ENCODE measurements at places on chromosomes 1 and 21.

DNA sequence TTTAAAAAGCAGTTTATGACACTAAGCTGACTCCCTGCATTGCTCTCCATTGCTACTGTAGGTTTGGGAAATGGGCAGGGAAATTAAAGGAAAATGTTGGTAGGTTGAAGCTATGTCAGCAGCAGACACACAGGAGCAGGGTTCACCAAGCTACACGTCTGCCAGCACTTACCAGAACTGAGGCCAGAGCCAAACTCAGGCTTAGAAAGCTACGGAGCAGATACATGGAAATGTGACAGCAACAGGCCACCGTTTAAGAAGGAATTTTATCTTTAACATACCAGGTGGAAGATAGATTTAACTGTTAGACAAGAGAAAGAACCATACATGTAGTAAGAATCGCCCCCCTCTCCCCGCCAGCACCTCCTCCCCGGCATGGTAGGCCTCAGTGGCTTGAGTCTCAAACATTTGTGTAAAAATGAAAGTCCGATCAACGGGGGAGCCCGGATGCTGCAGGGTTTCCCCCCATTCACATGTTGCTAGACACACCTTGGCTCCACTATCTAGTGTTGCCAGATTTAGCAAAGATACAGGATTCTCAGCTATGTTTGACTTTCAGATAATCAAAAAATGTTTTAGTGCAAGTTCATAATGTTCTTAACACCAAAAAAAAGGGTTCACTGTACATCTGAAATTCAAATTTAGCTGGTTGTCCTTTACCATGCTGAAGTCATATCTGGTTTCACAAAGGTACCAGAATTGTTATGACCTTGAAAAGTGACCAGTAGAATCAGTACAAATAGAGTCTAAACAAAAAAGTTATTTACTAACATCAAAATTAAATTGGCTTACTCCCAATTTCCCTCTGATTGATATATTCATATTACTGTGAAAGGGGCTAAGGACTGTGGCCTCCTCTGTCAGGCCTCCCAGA, 6.7 kb downstream of the OR2T11 start:
- no peak for DNase-seq

- DNase-seq, result no peak
These were observed 28.9 kb downstream of the CA6 start for GRCh38 chr1:8974551-8974950.

DNA sequence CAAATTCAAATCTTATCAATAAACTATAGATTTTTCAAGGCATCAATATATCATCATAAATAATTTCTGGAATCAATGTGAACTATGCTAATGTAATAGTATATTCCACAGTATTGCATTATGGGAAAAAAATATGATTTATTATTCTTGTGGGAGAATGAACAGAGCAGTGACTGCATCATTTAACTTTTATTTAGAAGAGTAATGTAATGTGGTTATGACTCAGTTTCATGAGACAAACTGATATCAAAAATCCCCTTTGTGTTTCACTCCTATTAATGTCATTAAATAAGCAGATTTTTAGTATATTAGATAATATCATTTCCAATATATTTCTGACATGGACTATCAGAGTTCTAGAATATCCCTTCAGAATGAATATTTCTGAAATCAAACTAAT, 187.6 kb downstream of the LRRC40 start:
- no peak for DNase-seq

DNA sequence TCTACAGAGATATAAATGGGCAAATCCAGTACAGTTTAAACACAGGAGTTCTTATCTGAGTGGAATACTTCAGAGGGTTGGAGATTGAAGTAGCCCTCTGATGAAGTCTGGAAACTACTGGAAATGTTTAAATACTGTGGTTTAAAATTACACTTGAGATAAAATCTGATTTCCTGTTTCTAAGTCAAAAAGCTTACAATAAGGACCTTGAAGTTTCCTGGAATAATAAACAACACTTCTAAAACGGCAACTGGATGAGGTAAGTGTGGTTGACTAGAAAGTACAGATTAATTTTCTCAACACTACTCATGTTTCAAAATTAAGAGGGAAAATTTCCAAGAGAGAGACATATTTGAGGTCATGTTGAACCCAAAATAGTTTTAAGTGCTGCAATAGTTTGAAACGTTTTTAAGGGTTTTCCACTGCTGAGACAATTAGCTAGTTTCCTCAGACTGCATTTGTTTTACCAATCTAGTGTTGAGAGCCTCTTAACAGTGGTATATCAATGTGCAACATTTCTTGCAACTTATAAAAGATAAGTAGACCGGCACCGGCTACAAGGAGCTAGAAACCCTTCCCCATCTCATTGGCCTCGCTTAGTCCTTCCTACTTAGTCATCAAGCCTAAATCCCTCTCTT, 27.4 kb downstream of the KCNA3 start:
- no peak for DNase-seq

- no peak for DNase-seq
These were observed 42.5 kb upstream of the RGS8 start for GRCh38 chr1:182726912-182727311.

GRCh38 chr1:39214998-39215873, 10.7 kb downstream of the MACF1 start:
- no peak for DNase-seq

GRCh38 chr1:94819945-94820746, at the start of gene SLC44A3:
SLC44A3 (plus strand) TSS chr1:94820357; CDS start chr1:94820452, 95 bp downstream.
- DNase-seq, result peak; percentile 88

- DNase-seq, result no peak
These were observed 2.6 kb upstream of the CD2 start for GRCh38 chr1:116751621-116752020.

DNA sequence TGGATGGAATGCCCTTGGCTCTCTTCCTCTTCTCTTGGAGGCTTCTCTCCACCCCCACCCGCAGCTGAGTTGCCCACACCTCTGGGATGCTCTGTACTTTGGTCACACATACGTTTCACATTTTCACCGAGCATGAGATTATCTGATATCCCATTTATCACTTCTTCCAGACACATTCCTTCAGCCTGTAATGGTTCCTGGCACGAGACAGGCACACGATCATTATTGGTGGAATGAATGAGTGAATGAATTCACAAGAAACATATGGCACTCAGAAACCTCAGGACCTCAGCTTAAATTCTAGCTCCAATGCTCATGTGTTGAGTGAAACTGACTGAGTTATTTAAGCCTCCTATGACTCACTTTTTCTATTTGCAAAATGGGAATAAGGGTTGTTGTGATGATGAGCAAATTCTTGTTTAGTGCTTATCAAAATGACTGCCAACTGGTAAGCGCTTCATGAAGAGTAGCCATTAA, 242.7 kb upstream of the JUN start:
- DNase-seq, result no peak

- no peak for DNase-seq
These were observed 303.0 kb upstream of the AJAP1 start for GRCh38 chr1:4351453-4351852.

DNA sequence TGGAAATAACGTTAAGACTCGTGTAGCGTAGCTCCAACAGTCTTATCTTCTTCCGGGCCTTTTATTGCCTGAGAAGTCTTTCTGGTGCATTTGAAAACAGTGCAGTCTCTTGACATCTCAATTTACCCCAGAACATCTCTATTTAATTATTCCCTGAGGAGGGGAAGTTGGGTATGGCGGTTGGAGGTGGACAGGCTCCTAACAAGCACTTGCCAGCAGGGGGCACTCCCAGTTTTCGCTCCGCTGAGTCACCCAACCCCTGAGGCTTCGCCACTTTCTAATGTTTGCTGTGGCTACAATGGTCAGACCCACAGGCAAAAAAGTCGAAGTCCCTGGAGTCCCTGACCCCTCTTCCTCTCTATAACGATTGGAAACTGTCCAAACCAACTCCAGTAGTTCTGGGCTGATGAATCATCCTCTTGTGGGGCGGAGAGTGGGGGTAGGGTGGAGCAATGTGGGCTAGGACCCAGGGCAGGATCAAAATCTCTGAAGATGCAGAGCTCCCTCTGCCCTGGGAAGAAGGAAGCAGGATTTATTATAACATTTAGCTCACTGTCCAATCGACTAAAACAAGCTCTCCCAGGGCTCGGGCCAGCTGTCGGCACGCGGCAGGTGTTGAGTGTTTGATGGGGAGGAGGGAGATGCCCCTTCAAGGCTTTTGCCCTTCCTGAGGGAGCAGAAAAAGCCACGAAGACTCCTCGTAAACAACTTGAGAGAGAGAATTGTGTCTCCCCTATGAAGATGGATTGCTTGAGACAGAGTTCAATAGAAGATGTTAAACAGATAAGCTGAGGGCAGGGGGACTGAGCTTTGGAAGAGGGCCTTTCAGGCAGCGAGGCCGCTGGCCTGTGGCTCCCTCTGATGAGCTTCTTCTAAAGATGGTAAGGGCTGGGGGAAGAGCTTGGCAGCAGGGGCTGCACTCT, 85.7 kb downstream of the BRINP2 start:
- no peak for DNase-seq

DNA sequence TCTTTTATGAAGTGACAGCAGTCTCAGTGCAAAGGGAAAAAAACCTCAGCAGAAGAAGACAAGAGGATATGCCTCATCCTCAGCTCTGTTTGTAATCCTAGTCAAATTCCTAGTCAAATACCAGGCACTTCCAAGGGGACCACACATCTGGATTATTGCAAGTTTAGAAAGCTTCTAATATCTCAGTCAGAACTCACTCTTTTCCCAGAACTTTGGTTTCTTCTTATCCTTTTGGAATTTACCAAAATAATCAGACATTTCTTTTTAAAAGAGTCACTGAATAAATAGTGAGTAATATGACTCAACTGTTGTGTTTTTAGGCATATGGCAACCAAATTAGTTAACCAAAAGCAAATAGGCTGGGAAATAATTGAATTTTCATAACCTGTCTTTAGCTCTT, 47.8 kb downstream of the PRRX1 start:
- DNase-seq, result no peak

GRCh38 chr1:81702903-81703302, 97.8 kb upstream of the ADGRL2 start:
- no peak for DNase-seq

DNA sequence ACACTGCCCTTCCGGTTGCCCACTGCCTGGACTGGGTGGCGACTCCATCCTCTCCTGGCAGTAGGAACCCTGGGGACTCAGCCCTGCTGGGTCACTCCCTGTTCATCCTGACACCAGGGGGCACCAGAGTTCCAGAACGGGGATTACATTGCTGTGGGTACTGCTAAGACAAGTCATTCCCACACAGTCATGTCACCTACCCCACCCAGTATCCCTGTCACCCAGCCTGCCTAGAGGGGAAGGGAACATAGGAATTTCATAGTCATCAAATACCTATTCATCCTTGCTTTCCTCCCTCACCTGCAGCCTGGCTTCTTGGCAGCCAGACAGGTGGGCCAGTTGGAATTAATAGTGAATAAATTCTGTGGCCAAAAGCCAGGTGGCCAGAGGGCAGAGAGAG, 9.8 kb upstream of the SFN start:
- peak; percentile 91 for DNase-seq

DNA sequence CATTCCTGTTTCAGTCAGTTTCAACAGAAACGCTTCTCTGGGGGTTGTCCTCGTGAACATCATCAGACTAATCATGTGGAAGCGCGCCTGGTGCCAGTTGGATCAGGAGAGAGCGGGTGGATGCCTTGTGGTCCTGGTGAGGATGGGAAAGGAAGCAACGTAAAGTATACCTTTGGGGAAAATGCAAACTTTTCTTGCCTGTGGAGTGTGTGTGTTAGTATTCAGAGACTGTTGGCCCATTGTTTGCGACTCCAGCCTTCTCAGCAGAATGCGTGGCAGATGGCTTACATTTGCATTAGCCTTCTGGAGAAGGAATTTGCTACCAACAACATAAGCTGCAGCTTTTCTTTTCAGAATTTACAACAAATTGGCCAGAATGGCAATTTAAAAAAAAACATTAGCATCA, 173.9 kb downstream of the RWDD3 start:
- no peak for DNase-seq

- no peak for DNase-seq
These were observed 241.2 kb upstream of the MAP1LC3C start for GRCh38 chr1:242240077-242240476.

DNA sequence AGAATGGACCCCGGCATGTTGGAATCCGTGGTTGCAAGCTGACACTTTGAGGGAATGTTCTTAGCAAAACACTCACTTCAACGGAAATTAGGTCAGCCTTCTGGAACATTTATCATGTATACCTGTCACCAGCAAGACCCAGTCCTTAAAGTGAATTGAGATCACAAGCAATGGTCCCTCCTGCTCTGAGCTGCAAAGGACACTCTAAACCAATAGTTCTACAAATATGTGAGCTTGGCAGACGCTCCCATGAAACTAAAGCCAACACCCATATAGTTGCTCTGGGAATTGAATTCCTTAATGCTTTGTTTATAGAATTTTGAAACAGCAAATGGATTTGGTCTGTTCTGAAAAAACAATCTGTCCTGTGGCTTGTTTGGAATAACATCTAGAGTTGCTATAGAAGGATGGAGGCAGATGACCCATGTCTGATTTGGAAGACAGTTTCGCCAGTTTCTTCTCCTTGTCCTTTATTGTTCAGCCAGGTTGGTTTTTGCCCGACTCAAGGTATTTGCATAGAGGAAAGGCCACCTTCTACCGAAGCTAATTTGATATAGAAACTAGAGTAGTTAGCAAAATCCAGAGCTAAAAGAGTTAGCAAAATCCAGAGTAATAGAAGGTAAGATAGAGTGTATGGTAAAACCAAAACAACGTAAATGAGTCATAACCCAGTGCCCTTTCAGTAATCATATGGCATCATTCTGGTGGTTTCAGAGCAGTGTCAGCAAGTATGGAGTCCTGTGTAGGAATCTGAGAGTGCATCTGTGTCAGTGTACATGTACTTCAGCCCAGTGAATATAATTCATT, 236.2 kb downstream of the NFIA start:
- no peak for DNase-seq

DNA sequence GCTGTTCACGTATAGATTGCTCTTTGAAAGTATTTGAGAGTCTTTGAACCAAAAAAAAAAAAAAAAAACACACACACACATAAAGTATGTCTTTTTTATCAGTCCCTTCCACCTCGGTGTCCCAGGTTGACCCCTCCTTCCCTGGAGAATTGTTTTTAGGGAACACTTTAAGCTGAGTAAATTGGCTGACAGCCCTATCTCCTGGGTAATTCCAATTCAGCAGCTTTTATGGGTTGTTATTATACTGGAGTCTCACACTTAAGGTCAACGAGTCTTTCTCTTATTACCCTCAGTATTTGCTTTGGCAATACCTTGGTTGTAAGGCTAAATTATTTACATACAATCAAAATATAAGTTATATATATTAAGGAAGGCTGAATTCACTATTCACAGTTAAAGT, 69.4 kb downstream of the SLC30A10 start:
- no peak for DNase-seq

GRCh38 chr1:180906511-180906910, 6.2 kb upstream of the KIAA1614 start:
- peak; percentile 17 for DNase-seq

DNA sequence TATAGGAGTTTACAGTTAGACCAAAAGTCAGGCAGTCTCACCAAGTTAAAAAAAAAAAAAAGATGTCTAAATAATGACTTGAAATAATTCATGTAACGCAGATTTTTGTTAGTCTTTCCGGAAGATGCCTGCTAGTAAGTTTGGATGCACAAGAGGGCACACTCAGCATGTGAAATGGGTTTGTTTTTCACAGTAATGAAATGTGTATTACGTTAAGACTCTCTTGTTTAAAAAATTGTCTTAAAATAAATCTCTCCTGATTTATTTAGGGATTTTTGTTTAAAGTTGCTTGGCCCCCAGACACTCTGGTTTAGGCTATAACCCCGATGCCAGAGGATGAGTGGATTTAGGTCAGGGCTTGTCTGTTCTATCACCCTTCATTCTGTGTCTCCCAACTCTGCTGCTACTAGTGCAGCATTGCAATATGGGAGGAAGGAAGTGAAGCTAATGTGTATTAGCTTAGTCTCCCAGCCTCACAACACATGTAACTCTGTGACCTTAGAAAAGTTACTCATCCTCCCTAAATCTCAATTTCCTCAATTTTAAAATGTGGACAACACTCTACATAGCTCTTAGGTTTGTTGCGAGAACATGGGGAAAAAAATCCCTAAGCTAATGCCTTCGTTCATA, 25.7 kb downstream of the CTH start:
- DNase-seq, result no peak

Measured in SK-N-SH (cell line).